ENCODE measurements at places on chromosomes 16 and 17. TPM values are rescaled to one million over a fixed set of nuclear protein-coding genes. Genes with fewer than 3 reads are reported as not detected.
A peak's percentile ranks its signal among the peaks of the same experiment; 100 is the strongest.

Gene GRAPL
- total RNA-seq, result 0.31 TPM

Gene NPIPA7
- 5.6 TPM for total RNA-seq

Gene UBE2Z
- 223 TPM for total RNA-seq

- H3K4me1 ChIP-seq, result no peaks in the 10 kb centered on the region
- H3K27me3 ChIP-seq, result no peaks in the 10 kb centered on the region
- H3K4me3 ChIP-seq, result no peak overlapping the region
- DNase-seq, result no peak
- H3K36me3 ChIP-seq, result no peaks in the 10 kb centered on the region
- no peak overlapping the region for H3K27ac ChIP-seq
These were observed 133.4 kb downstream of the OR1D5 start for GRCh38 chr17:2929881-2930533.

DNA sequence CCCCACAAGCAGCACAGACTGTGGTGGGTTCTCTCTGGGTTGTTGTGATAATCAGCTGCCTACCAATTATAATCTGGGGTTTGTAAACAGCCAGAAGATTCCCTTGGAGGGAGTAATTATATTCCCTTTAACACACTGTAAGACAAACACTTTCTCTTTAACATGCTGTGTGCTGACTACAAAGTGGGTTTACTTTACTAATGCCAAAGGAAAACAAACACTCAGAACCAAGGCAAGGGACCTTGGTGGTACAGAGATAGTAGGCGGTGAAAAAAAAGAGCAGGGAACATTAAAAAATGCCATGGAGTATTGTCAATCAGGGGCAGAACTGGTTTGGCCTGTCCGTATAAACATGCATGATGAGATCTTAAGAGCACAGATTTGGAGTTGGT lies 3.0 kb upstream of the VAT1L start:
- peaks cover 2% of the 10 kb centered on the region for H3K27me3 ChIP-seq
- no peak overlapping the region for H3K4me3 ChIP-seq
- no peaks in the 10 kb centered on the region for H3K4me1 ChIP-seq
- no peak overlapping the region for H3K27ac ChIP-seq

DNA sequence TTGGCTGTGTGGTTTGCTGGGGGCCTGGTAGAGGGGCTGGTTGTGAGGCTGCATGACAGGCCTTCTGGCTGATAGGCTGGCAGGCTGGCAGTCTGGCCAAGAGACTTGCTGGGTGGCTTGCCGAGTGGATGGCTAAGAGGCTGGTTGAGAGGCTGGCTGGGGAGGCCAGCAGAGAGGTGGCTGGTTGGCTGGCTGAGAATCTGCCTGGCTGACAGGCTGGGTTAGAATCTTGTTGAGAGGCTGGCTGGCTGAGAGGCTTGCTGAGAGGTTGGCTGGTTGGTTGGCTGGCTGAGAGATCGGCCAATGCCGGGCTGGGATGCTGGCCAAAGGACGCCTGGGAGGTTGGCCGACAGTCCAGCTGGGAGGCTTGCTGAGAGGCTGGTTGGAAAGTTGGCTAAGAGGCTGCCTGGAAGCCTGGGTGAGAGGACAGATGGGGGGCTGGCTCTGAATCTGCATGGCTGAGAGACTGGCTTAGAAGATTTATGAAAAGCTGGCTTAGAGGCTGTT lies 35.9 kb upstream of the ACSM2B start:
- H3K27me3 ChIP-seq, result peaks cover 20% of the 10 kb centered on the region
- no peaks in the 10 kb centered on the region for H3K4me1 ChIP-seq
- no peak for DNase-seq
- H3K36me3 ChIP-seq, result no peaks in the 10 kb centered on the region
- H3K27ac ChIP-seq, result no peak overlapping the region

- H3K4me3 ChIP-seq, result no peak overlapping the region
- peak; percentile 52 for DNase-seq
- H3K36me3 ChIP-seq, result peaks cover 35% of the 10 kb centered on the region
- no peaks in the 10 kb centered on the region for H3K27me3 ChIP-seq
These were observed 7.3 kb upstream of the VEZF1 start for GRCh38 chr17:57995076-57995956.

DNA sequence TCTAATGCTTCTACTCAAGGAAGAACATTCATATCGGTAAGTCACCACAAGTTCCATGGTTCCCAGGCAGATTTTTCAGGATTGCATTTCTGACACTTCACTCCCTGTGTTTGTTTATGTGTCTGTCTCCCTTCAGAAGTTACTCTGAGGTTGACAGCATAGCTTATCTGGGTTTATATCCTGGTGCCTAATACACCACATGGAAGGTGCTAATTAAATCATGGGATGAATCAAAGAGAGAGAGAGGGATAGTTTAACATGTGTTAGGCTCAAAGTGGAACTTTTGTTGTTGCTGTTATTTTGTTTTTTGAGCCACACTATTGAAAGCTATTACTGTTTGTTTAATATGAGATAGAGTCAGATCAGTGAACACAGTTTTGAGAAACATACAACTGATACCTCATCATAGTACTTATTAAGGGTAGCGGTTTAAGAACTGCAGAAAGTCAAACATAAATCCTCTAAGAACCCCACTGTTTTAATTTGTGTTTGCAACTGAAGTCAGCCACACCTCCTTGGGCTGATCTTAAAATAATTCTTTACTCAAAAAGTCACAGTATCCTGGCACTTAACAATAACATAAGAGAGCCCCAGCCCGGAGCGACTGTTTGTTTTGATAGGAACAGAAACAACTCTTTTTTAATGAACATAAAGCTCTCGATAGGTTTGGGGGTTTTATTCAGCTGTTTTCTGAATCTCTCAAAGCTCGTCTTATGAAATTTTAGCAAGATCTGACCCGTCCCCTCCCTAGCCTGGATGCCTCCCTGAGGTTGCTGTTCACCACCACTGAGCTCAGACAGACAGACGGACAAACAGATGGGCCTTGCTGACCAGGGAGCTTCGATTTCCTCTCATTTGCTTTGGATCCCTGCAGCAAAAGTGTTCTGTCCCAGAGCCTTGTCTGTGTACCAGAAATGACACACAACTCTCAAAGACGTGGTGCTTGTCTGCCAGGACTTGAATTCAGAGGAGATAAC lies 98.3 kb upstream of the MYOCD start:
- H3K36me3 ChIP-seq, result no peaks in the 10 kb centered on the region
- H3K4me1 ChIP-seq, result no peaks in the 10 kb centered on the region
- H3K4me3 ChIP-seq, result no peak overlapping the region
- H3K27ac ChIP-seq, result no peak overlapping the region
- no peak for DNase-seq

- no peak for DNase-seq
- no peaks in the 10 kb centered on the region for H3K36me3 ChIP-seq
- H3K4me1 ChIP-seq, result no peaks in the 10 kb centered on the region
- H3K27me3 ChIP-seq, result no peaks in the 10 kb centered on the region
These were observed 24.4 kb upstream of the ZC3H18 start for GRCh38 chr16:88545781-88546180.

GRCh38 chr16:31502981-31503380 lies 5.2 kb downstream of the RUSF1 start:
- DNase-seq, result no peak
- no peak overlapping the region for H3K4me3 ChIP-seq
- peaks cover 8% of the 10 kb centered on the region for H3K4me1 ChIP-seq
- no peaks in the 10 kb centered on the region for H3K27me3 ChIP-seq

GRCh38 chr16:80100846-80101451 lies 439.8 kb upstream of the DYNLRB2 start:
- H3K4me1 ChIP-seq, result no peaks in the 10 kb centered on the region
- no peak overlapping the region for H3K4me3 ChIP-seq
- no peak overlapping the region for H3K27ac ChIP-seq
- no peaks in the 10 kb centered on the region for H3K36me3 ChIP-seq
- no peak for DNase-seq
- H3K27me3 ChIP-seq, result no peaks in the 10 kb centered on the region

- DNase-seq, result no peak
- H3K36me3 ChIP-seq, result peaks cover 7% of the 10 kb centered on the region
- no peak overlapping the region for H3K27ac ChIP-seq
- no peak overlapping the region for H3K4me3 ChIP-seq
- H3K4me1 ChIP-seq, result no peaks in the 10 kb centered on the region
- H3K27me3 ChIP-seq, result no peaks in the 10 kb centered on the region
These were observed 9.9 kb downstream of the DNASE1 start for GRCh38 chr16:3664187-3664896.

GRCh38 chr17:31888124-31888523 lies 13.4 kb downstream of the UTP6 start:
- peaks cover 16% of the 10 kb centered on the region for H3K36me3 ChIP-seq
- H3K4me1 ChIP-seq, result no peaks in the 10 kb centered on the region
- no peaks in the 10 kb centered on the region for H3K27me3 ChIP-seq
- no peak for DNase-seq

All from Panc1 (cell line).